Left lung (tissue), 14 donors: ENCODE measurements at places on chromosomes 1 and 21. TPM values are rescaled to one million over a fixed set of nuclear protein-coding genes. Genes with fewer than 3 reads are reported as not detected.

Gene CELA2A
- not detected for total RNA-seq

Gene ALX3
- not detected for total RNA-seq

Gene CLEC20A
- not detected for total RNA-seq

DNA sequence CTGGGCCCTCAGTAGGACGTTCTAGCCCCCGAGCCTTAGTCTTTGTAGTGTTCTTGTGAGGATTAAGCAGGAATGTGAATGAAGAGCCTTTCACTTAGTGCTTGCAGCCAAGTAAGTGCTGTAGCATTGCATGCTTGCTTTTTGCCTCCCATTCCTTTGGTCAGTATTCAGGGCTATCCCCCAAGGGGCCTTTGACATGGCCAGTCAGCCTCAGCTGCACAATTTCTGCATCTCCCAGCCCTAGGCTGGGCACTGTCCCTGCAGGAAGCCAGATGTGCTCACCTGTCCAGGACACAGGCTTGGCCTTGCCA is 30.5 kb downstream of the SOX13 start:
- peaks cover 5% of the 10 kb centered on the region for H3K27me3 ChIP-seq
- peaks cover 44% of the 10 kb centered on the region for H3K4me1 ChIP-seq
- no peak for DNase-seq

DNA sequence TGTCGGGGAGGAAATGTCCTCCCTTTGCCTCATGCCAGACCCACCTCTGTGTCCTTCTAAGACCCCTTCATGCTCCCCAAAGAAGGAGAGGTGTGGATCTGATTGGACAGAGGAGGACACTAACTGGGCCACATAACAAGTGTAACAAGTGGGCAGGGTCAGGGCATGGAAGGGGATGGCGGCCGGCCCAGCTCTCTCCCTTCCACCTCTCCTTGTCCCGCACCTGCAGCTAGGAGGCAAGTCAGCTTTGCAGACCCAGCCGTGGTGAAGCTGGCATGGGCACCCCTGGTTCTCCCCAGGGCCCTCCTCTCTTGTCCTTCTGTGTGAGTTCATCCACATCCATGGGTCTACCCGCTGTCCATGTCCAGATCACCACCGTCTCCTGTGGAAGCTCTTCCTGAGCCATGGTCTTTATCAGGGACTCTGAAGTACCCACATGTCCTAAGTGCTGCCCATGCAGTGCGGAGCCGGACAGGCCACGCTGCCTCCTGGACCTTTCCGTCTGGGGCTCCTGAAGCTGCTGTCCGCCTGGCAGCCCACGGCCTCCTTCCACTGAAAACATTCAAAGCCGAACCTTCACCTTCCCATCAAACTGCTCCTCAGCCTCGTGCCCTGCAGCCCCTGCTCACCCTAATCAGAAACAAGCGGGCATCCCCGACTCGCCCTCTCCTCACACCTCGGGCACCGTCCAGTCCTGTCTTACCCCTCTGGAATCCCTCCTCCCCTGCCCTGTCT is 460.5 kb downstream of the PTPRU start:
- H3K27me3 ChIP-seq = no peaks in the 10 kb centered on the region
- no peaks in the 10 kb centered on the region for H3K36me3 ChIP-seq
- no peak overlapping the region for H3K4me3 ChIP-seq
- H3K27ac ChIP-seq = no peak overlapping the region

- H3K4me1 ChIP-seq = no peaks in the 10 kb centered on the region
- no peak for DNase-seq
- no peak overlapping the region for H3K4me3 ChIP-seq
Observed at GRCh38 chr1:231563247-231563646, 34.8 kb downstream of the TSNAX start.

DNA sequence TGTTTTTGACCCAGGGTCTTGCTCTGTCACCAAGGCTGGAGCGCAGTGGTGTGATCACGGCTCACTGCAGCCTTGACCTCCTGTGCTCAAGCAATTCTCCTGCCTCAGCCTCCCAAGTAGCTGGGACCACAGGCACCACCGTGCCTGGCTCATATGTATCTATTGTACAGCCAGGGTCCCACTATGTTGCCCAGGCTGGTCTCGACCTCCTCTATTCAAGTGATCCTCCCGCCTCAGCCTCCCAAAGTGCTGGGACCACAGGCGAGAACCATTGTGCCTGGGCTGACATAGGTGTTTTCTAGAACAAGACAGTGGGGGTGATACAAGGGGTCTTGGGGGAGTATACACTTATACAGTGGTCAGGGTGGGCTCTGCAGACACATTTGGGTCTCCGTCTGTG is 17.5 kb downstream of the FTCD start:
- no peak overlapping the region for H3K27ac ChIP-seq
- no peak overlapping the region for H3K4me3 ChIP-seq
- H3K27me3 ChIP-seq = peaks cover 39% of the 10 kb centered on the region
- H3K4me1 ChIP-seq = no peaks in the 10 kb centered on the region
- DNase-seq = no peak

DNA sequence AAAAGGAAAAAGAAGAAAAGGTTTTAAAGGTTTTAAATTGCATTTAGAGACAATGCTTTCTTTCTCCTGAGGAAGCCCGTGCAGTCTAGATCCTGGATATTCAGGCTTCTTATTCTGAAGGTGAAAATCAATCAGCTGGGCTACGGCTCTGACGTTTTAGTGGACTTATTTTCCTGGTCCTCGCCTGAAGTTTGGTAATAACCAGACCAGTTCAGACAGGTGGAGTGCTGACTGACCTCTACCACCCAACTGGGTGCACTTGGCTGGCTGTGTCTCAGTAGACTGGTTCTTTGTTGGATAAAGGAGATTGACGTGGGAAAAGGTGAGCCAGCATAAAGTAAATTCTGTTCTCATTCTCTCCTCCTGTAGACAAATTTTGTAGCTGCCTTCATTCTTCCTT is 7.2 kb upstream of the ATP1A1 start:
- H3K36me3 ChIP-seq = no peaks in the 10 kb centered on the region
- no peak overlapping the region for H3K27ac ChIP-seq
- DNase-seq = no peak
- H3K4me3 ChIP-seq = no peak overlapping the region

DNA sequence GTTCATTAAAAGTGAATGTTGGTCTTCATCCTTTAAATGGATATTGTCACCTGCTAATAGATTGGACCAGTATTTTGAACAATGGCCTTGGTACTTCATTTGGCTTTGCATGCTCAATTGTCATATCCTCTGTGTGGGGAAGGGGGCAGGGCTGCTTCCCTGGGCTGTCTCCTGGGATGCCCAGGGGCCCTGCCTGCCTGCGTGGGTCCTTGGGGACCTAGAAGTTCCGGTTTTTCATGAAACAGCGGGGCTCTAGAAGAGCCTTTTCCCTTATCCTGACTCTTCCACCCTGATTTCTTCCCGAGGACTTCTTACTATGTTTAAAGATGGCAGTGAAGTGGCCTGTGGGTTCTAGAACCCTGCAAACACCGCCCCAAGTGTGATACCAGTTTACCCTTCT is 97.5 kb downstream of the DISC1 start:
- no peak overlapping the region for H3K4me3 ChIP-seq
- no peak overlapping the region for H3K27ac ChIP-seq
- peaks cover 9% of the 10 kb centered on the region for H3K4me1 ChIP-seq
- no peaks in the 10 kb centered on the region for H3K36me3 ChIP-seq
- no peaks in the 10 kb centered on the region for H3K27me3 ChIP-seq
- DNase-seq = no peak

DNA sequence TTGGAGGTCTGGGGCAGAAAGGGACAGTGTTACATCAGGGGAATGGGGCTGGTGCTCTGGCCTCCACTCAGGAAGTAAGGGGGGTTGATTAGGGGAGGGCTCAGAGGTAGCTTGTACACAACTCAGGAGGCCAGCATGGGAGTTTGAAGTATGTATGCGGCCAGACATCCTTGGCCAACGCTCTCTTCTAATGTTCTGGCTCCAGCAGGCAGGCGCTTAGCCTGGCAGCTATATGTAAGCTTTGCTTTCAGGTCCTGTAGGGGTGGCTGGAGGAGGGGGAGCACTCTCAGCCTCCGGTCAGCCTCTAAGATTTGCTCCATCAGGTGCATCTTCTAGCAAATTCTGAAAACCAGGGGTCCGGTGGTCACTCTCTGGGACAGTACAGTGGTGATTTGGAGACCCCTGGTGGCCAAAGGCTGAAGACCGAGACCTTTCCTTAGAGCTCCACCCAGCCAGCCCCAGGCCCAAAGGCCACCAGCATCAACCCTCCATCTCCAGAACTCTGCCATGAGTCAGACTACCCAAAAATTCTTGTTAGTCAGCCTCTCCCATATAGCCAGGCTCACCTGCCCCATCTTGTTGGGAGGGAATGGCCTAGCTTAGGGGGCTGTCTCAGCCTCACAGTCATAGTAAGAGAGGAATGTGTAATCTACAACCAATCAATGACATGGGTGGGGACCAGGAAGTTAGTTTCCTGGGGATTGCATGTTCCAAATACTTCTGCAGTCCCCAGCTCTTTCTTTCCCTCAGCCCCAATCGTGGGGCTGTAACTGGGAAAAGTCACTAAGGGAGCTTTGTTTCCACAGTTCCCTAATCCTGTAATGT is 9.7 kb upstream of the COL8A2 start:
- H3K4me3 ChIP-seq = no peak overlapping the region
- H3K27me3 ChIP-seq = no peaks in the 10 kb centered on the region
- H3K36me3 ChIP-seq = peaks cover 35% of the 10 kb centered on the region
- peaks cover 34% of the 10 kb centered on the region for H3K4me1 ChIP-seq
- DNase-seq = no peak
